ENCODE measurements at places on chromosomes 2 and 18.

- no peak for DNase-seq
These were observed 29.0 kb upstream of the MAL start for GRCh38 chr2:94996305-94997100.

DNA sequence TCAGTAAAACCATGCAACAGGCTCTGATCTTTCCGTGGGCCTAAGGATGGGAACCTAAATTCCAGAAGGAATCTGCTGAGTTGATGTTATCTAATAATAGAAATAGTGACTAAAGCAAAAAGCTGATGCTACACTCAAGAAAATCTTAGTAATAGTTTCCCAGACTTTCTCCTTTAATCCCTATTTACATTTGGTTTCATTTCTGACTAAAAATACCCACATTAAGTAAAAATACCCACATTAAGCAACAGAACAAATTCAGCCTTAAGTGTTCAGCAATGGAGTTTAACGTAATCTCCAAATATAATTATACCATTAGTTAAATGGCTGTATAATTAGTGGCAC is 50.3 kb downstream of the CCBE1 start:
- no peak for DNase-seq

GRCh38 chr18:39846265-39846664 is 2108.8 kb upstream of the PIK3C3 start:
- no peak for DNase-seq

DNA sequence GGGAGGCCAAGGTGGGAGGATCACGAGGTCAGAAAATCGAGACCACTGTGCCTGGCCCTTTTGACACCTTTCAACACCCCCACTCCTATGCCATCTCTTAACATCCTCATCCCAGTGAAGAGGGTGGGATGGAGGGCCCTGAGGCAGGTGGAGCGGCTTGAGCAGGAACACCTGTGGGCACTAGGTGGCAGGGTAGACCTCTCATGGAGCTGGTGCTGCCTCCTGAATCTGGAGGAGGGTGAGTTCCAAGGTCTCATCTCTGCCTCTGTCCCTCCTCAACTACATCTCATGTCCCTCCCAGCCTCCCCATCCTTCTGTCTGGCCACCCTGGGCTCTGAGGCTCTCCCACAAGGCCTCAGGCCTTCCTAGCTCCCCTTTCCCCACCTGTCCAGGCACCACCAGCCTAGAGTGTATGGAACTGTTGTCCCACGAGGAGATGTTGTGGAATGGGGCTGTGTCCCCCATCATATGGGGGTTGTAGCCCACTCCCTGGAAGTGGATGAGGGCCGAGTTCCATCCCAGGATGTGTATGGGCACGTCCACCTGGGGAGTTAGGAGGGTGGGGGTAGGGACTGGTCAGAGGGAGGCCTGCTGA is 17.0 kb upstream of the CRYBA2 start:
- peak; percentile 43 for DNase-seq

DNA sequence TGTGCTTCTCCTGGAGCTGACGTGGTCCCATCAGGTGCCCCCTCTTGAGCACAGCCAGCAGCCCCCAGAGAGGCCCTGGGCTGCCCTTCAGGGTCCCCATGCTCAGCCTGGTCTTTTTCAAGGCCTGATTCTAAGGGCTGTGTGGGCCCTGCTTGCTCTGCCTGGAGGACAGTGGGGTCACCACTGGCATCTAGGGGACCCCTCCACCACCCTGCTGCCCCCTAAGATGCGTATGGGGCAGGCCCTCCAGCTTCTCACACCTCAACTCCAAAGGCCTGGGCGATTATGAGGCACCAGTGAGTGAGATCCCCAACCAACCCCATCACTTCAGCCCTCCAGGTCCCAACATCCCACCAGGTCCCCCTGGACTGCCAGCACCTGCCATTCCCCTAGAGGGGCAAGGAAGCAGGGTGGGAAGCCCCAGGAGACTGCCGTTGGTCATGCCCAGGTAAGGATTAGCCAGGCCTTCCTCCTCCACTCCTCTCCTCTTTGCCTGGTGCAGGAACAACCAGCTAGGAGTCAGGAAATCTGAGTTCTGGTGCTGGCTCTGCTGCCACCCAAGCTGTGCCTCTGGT is 114.4 kb downstream of the SMAD7 start:
- DNase-seq: no peak

GRCh38 chr2:1081451-1082225 is 131.0 kb downstream of the SNTG2 start:
- no peak for DNase-seq

DNA sequence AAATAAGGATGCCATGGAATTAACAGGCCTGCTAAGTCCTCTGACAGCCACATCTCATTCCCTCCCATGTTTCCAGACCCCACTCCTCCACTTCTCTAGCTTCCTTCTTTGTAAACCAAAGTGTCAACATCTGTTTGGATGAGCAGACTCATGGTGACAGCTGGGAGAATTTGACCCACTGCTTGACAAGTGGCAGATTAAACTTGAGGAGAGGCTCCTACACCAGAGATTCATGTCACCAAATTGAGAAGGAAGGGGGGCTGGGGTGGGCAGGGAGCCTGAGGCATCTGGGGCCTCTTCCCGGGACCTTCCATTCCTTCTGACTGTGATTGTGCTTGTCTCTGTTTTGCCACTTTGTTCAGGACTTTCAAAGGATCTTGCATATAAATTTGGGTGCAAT is 41.0 kb upstream of the IGFBP5 start:
- no peak for DNase-seq

DNA sequence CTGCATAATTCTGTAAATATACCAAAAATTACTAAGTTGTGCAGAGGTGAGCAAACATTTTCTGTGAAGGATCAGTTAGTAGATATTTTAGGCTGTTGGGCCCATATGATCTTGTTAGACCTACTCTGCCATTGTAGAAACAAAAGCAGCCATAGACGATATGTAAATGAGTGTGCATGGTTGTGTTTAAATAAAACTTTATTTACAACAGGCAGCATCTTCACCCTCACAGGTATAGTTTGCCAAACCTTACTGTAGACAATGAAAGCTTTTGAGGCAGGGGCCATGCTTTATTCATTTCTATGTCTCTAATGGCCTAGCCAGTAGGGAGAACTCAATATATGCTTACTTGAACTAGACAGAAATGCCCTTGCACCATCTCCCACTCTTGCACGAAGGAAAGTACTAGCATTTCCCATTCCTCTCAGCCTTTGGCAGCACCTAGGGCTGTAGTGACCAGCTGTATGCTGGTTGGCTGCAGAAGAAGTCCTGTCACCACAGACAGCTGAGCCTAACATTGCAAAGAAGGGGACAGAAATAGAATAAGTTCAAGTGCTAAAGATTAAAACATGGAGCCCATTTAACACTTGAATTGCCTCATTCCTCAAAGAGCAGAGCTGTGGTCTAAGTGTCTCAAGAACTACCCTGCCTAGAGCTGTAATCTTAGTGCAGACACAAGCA is 305.1 kb upstream of the MGAT5 start:
- no peak for DNase-seq

DNA sequence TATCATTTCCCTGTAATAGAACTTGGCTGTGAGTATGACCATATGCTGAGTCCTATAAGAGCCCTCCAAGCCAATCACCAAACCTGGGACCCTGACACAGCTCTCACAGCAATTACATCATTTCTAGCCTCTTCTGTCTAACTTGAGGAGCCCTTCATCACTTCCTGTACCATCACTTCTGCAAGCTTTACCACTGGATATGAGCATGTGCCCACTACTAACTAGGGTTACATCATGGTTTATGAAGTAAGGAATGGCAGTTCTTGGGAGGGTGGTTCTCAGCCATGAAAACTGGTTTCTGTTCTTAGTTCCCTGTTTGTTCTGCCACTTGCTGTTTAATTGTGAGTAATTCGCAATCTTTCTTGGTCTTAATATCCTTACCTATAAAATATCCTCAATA is 31.0 kb upstream of the EPB41L3 start:
- no peak for DNase-seq

- no peak for DNase-seq
These were observed 1055.1 kb downstream of the LRP1B start for GRCh38 chr2:141075753-141076152.

- DNase-seq: no peak
These were observed 46.2 kb downstream of the TRIB2 start for GRCh38 chr2:12762976-12763375.

DNA sequence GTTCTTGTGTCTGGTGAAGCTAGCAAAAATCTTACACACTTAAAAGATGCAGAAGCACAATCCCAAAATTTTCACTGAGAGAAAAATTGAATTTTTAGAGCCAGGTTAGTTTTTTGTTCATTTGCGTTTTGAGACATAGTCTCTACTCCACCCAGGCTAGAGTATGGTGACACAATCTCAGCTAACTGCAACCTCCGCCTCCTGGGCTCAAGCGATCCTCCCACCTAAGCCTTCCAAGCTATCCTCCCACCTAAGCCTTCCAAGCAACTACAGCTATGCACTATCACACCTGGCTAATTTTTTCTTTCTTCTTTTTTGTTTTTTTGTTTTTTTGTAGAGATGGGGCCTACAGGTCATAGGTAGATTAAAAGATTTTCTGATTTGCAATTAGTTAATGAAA is 113.1 kb upstream of the RAB6C start:
- DNase-seq: no peak

GRCh38 chr2:157376041-157376440 is 50.4 kb upstream of the ERMN start:
- no peak for DNase-seq

- DNase-seq: peak; percentile 38
These were observed 4.6 kb downstream of the MBP start for GRCh38 chr18:77127769-77128671.

DNA sequence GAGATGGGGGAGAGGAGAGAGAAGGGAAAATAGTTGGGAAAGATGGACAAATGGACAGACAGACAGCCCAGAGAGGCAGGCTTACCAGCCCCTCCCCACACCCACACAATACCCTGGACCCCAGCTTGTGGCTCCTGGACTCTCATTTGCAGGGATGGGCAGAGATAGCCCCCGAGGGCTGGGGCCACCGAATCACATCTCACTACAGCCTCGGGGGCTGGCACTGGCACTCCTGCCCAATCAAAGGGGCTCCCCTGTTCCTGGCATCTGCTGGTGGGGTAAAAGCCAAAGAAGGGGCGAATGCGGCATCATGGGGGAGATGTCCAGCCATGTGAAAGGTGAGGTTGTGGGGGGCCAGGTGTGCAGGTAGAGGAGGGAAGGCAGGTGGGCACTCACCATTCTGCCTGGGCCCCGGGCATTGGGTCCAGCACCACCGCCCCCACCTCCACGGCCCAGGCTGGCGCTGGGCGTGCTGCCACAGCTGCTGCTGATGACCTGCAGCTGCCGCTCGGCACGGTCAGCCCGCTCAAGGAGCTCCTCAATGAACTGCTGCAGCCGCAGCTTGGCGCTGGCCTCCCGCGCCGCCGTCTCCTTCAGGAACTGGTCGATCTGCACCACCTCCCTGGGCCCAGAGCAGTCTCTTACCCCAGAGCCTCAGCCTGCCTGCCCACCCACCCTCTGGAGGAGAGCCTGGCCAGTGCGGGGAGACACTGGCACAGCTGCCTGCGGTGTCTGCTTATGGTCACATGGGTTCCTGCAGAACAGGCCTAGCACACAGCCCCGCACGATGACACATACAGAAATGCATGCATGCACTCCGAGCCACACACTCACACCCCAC is 18.0 kb downstream of the FBXO41 start:
- no peak for DNase-seq

GRCh38 chr2:63049970-63050333 is 678 bp upstream of the OTX1 start:
- DNase-seq: peak; percentile 74

DNA sequence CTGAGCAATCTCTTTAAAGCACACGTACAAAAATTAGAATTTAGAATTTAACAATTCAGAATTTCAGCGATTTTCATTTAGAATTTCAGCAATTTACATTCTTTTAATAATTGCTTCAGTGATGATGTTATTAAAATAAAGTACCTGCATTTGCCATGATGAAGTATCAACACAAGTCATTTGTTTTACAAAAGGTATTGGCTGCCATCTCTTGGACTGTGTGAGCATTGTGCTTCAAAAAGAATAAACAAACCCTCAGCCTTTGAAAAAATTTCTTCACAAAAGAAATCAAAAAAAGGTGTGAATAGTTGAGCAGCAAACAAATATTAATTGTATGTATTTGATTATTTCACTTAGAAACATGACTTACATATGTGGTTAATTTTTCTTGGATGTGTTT is 27.1 kb upstream of the ZC3H15 start:
- peak; percentile 6 for DNase-seq

DNA sequence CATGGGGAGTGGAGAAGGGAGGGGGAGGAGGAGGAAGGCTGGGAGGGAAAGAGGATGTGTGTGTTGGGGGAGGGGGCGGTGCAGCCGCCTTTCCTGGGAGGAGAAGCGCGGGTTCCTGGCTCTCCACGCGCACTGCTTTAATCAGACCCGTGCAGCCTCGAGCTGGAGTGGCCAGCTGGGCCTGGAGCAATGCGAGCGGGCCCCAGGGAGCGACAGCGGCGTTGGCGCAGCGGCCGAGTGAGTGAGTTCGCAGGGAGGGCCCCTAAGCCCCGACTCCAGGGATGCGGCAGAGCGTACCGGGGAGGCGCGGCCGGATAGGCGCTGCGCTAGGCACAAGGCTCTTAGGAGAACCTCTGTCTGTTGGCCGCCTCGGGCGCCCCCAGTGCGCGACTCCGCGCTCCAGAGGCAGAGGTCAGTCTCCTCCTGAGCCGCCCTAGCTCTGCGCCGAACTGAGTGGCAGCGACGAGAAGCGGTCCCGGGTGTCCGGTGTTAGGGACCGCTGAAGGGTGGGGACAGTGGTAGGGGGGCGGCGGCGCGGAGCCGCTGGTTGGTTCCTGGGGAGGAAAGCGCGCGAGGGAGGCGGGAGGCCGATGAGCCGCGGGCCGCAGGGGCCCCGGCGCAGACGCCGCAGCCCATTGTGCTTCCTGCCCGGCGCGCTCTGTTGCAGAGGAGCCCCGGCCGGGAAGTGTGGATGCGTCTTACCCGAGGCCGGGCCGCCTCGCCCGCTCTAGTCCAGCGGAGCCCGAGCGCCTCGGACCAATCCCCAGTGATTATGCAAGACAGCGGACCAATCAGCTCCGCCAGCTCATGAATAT is 455 bp upstream of the DLX1 start:
- peak; percentile 96 for DNase-seq

GRCh38 chr2:20526708-20527107 is 79.8 kb downstream of the RHOB start:
- DNase-seq: peak; percentile 85

DNA sequence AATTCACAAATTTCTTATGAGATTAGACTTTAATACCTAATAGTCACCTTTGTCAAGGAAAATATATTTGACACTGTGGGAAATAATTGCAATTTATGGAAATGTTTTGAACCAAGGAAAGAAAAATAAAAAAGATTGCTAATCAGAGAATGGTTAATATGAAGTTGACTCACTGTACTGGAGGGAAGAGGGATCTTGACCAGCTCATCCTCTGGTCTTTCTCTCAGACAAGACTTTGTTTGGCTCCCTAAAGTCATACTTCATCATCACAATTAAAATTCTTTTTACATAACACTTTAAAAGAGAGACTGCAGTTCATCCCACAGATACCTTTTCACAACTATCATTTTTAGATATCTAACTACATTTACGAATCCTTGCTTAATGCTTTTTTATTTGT is 538.5 kb upstream of the ZEB2 start:
- no peak for DNase-seq

GRCh38 chr2:48695991-48696390 is 59.5 kb downstream of the LHCGR start:
- no peak for DNase-seq
